ENCODE measurements at places on chromosomes 13 and 19.

GRCh38 chr13:18954254-18954653 lies 227.4 kb downstream of the TUBA3C start:
- no peak for DNase-seq

GRCh38 chr19:17829855-17830566 lies 8.7 kb upstream of the INSL3 start:
- DNase-seq, result no peak

DNA sequence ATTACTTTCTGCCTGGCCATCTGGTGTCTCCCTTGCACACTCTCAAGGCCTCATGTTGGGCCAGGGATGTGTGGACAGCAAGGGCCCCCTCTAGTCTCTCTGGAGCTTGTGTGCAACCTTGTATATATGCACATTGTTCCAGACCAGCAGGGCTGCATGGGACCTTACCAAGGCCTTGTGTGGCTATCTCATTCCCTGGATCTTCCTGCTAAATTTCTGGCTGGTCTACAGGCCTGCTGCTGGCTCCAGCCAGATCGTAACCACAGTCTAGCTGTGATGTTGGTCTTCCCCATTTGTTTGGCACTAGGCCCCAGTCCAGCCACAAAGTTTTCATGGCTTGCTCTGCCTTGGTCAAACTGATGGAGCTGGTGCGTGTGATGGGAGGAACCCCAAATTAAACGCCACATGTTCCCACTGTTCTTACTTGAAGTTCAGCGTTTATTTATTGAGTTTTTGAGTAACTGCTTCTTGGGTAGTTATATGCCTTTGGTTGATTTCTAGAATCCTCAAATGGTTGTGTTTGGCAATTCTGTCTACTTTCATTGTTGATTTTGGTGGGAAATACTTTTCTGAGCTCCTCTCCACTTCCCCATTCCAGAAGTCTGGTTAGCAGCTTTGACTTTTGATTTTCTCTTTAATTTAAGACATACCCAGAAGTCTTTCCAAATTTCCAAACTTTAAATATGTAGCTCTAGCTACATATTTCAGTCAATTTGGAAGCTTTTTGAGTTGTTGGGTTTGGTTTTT lies 56.4 kb downstream of the SIPA1L3 start:
- no peak for DNase-seq

DNA sequence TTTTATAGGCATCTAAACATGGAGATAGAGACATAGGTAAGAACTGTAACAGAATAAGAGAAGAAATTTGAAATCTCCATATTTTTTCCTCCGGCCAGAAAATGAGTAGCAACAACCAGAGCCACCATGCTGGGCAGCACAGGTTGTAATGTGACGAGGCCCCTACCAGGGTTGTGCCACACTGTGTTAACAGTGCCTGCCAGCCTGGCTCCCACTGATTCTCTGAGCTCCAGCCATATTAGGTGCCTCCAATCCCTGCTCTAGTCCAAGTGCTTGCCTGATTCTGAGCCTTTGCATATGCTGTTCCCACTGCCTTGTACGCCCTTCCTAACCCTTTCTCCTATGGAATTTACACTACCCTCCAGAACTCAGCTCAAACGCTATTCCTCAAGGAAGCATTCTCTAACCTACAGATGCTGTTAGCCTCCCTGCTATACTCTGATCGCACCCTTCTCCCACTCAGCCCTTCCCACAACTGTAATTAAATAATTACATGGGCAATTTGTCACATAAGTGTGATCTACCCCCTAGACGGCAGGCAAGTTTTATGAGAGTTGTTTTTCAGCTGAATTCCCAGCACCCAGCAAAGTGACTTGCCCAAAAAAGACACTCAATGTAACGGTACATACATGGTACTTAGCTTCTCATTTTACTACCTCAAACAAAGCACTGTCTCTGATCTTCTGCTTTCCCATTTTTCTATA lies 37.6 kb upstream of the STARD13 start:
- no peak for DNase-seq

DNA sequence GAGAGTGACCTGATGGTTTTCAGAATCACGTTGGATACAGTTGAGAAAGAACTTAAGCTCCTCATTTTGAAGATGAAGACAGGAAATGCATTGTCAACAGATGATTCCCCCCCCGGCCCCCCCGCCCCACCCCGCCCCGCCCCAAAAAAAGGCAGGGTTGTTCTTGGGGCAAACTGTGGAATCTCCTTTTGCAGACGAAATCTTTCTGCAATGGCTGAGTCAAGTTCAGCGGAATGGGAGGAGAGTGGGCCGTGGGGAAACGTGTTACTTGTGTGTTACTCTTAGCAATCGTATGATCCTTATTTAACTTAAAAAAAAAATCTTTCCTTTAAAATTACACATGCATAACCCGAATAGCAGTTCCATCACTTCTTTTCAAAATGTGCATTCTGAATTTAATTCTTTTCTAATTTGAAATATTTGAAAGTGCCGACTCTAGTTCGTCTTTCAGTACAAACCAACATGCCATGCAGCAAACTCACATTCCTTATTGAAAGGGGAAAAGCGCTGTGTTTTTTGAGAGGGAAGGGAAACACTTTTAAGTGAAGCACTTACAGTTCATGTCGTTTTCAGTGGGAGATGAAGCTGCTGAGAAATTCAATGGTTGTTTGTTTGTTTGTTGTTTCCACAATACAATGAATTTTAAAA lies 348.5 kb upstream of the ARGLU1 start:
- DNase-seq, result no peak

DNA sequence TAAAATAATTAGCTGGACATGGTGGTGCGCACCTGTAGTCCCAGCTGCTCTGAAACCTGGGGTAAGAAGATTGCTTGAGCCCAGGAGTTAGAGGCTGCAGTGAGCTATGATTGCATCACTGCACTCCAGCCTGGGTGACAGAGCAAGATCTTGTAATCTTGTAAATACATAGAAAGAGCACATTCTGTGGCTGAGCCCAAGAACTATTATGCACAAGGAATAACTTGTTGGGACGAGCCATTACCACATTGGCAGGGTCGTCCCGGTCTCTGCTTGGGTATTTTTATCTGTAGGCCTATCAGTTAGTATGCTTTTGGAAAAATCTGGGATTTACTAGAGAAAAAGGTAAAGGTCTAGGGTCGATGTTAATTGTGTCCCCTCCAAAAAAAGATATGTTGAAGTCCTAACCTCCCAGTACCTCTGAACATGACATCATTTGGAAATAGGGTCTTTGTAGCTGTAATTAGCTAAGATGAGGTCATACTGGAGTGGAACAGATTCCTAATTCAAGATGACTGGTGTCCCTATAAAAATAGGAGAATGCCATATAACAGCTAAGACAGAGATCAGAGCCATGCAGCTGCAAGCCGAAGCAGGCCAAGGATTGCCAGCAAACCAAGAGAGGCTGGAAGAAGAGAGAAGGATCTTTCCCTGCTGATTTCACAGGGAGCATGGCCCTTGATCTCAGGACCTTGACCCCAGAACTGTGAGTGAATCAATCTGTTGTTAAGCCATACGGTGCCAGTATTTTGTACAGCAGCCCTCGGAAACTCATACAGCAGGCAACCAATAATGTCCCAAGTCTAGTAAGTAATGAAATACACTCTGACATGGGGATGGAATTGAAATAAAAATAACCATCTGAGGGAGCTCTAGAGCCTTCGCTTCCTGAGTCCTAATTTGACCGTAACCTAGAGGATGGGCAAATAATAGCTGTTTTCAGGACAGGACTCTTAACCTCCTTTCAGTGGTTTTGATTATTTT lies 77.0 kb downstream of the TM9SF2 start:
- no peak for DNase-seq

DNA sequence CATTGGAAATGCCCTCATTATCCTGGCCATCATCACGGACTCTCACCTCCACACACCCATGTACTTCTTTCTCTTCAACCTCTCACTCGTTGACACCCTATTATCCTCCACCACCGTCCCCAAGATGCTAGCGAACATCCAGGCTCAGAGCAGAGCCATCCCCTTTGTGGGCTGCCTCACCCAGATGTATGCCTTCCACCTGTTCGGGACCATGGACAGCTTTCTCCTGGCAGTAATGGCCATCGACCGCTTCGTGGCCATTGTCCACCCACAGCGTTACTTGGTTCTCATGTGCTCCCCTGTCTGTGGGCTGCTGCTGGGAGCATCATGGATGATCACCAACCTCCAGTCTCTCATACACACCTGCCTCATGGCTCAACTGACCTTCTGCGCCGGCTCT lies 5.2 kb downstream of the OR1I1 start:
- no peak for DNase-seq

- DNase-seq, result no peak
Observed at GRCh38 chr13:81770868-81771505, 1430.1 kb upstream of the SPRY2 start.

DNA sequence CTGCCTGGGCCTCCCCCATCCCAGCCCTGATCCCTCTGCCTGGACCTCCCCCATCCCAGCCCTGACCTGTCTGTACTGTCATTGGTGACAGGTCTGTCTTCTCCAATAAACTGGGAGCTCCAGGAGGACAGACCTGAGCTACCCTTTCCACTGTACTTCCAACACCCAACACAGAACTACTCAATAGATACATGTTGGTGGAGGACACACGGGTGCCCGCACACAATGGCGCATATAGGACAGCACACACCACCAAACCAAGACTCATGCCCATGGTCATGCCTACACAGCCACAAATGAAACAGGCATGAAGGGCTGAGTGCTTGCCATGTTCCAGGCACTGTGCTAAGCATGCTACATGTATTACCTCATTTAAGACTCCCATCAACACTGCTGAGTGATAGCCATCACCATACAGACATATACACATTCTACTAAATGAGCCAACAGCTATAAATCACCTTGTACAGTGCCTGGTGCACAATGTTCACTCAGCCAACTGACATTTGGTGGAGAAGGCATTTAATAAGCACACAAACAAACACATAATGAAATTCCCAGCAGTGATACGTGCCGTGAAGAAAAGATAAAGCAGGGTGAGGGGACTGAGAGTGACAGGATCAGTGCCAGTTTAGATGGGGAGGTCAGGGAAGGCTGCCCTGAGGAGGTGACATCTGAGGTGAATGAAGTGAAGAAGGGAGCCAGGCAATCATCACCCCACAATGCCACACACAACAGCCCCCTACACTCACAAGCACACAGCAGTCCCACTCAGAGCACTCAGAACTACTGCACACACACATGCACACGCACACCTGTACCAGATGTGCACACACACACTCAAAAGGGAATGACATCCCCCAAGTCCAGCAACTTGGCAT lies 857 bp downstream of the POU2F2 start:
- no peak for DNase-seq

DNA sequence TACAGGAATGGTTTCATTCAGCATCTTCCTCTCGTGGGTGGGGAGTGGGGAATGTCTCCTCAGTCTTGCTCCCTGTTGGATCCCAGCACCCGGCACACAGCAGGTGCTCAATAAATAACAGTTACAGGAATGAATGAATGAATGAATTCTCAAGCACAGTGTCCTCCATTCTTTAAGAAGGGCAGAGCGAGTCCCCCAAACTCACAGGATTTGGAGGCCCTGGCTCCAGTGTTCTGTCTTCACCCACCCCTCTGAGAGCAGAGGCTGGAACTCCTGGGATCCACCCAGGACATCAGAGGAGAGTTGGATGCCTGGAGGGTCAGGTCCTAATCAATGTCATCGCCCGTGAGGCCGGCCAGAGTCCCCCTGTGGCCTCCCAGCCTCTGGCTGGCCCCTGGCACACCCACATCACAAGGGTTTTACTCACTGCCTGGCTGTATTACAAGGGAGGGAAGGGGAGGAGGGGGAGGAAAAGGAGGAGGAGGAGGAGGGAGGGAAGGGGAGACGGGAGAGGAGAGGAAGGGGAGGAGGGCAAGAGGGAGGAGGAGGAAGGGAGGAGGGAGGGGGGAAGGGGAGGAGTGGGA lies 8.7 kb upstream of the CREB3L3 start:
- DNase-seq, result no peak

- DNase-seq, result peak; percentile 32
Observed at GRCh38 chr13:39263033-39263432, 224.8 kb downstream of the NHLRC3 start.

DNA sequence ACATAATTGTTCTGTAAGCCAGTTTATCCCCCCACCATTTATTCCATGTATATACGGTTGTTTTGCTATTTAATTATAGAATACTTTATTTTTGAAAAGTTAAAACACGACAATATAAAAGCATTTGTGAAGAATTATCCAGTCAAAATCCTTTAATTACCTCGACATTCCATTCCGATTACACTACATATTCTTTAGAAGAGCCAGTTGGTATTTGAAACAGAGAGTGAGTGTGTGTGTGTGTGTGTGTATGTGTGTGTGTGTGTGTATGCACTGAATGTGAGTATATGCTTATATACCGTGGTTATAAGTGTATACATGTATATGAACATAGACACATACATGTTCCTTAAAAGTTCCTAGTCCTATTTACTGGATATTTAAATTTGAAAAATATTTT lies 87.8 kb upstream of the KLF5 start:
- DNase-seq, result no peak

- DNase-seq, result no peak
Observed at GRCh38 chr13:45402641-45403040, 15.5 kb downstream of the SLC25A30 start.

- DNase-seq, result no peak
Observed at GRCh38 chr19:56142897-56143434, 1.9 kb downstream of the ZNF444 start.

DNA sequence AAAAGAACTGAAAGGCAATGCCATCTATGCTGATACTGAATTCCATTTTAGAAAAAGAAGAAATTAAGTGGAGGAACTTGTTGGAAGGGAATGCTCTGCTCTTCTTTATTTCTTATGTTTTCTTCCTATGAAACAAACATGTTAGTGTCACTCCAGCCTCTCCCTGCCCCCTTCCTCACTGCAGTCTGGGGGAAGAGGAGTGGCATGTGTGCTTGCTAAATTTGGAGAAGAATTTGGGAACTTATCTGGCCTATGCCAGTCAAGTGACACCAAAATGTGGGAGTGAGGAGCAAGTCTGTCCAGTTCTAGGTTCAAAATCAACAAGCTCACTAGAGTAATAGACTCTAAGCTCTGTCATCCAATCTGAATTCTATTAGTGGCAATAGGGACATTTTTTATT lies 214.6 kb downstream of the RBM26 start:
- no peak for DNase-seq

GRCh38 chr13:51739027-51739764 lies 64.8 kb downstream of the DHRS12 start:
- DNase-seq, result no peak

- peak; percentile 39 for DNase-seq
Observed at GRCh38 chr19:5691822-5692722, 2.0 kb downstream of the RPL36 start.

- no peak for DNase-seq
Observed at GRCh38 chr13:78443839-78444238, 159.5 kb downstream of the POU4F1 start.

- no peak for DNase-seq
Observed at GRCh38 chr19:38036707-38037611, 130.0 kb downstream of the SIPA1L3 start.

DNA sequence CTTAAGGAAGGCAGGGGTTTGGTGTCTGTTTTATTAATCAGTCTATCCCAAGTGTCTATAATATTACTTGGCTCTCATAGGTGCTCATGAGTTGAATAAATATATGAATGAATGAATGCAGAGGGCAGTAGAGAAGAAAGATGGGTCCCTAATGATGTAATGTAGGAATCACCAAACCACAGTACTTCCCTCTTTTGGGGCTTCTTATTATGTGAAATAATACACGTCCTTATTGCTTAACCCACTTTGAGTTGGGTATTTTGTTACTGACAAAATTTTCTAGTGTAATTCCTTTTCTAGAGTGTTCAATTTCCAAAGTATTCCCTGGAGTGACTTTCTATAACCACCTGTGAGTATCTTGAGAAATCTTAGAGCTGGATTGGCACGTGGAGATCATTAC lies 13.2 kb downstream of the KLK5 start:
- DNase-seq, result no peak

GRCh38 chr19:5142725-5143097 lies 173.8 kb downstream of the KDM4B start:
- DNase-seq, result no peak

- DNase-seq, result no peak
Observed at GRCh38 chr13:69947582-69947981, 160.0 kb upstream of the ATXN8OS start.

All from stimulated activated naive CD8-positive, alpha-beta T cell treated with anti-CD3 and anti-CD28 coated beads, Interleukin-15, amount 100 ng/mL, for 72 hours (primary cell).